Breast epithelium (tissue), 4 donors: ENCODE measurements at places on chromosomes 3 and 15. TPM values are rescaled to one million over a fixed set of nuclear protein-coding genes. Genes with fewer than 3 reads are reported as not detected.

DNA sequence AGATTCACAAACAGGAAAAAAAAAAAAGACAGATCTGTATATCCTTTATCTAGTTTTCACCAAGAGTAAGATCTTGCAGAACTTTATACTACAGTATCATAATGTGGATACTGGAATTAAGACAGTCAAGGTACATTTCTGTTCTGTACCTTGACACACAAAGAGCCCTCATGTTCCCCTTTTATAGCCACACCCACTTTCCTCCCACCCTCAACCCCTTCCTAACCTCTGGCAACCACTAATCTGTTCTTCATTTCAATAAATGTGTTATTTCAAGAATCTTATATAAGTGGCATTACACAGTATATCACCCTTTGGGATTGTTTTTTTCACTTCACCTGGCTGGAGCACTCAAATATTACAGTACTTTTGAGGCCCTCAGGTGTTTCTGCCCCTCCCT, 3.6 kb upstream of the RAB6B start:
- no peak for DNase-seq

GRCh38 chr15:68589053-68589452, 10.3 kb downstream of the CORO2B start:
- no peak for DNase-seq

- no peak for DNase-seq
Observed at GRCh38 chr15:48059791-48060190, 61.0 kb upstream of the SLC24A5 start.

TLR9 gene
- 0.29 TPM for total RNA-seq
